Common myeloid progenitor, CD34-positive (primary cell): ENCODE measurements at places on chromosomes 13 and 19.
A peak's percentile ranks its signal among the peaks of the same experiment; 100 is the strongest.

GRCh38 chr13:48748681-48749080 is 95.0 kb downstream of the CYSLTR2 start:
- DNase-seq, result no peak
- no peaks in the 10 kb centered on the region for H3K4me1 ChIP-seq
- no peak overlapping the region for H3K27ac ChIP-seq

DNA sequence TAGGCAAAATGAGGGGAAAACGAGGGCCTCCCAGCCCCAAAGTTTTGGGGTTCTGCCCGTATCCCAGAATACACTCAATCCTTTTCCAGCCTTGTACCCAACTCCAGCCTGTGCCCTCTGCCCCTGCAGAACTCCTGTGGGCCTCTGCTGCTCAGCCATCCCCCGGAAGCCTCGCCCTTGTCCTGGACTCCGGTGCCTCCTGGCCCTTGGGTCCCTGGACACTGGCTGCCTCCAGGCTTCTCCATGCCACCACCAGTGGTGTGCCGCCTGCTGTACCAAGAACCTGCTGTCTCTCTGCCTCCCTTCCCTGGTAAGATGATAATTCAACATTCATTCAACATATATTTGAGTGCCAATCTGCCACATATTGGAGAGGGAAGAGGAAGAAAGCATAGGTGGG is 3.8 kb downstream of the DMRTC2 start:
- H3K4me1 ChIP-seq, result no peaks in the 10 kb centered on the region
- H3K27me3 ChIP-seq, result no peaks in the 10 kb centered on the region
- no peak overlapping the region for H3K27ac ChIP-seq

DNA sequence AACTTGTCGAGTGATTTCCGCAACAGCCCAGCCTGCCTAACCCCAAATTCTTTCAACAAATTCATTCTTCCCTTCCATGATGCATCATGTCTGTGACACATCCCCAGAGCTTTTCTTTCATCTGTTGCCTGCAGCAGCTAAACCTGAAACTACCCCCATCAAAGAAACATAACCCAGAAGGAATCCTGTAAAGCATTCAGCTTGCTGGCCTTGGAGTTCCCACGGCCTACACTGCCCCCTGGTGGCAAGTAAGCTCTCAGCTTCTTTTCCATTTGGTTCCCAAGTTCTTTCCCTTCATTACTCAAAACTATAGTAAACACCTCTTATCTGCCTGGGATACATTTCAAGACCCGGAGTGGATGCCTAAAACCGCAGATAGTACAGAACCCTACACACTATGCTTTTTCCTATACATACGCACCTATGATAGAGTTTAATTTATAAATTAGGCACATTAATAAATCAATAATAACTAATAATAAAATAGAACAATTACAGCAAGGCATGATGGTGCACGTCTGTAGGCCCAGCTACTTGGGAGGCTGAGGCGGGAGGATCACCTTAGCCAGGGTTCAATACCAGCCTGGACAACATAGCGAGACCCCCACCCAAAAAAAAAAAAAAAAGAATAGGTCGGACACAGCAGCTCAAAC is 7.4 kb downstream of the ETHE1 start:
- H3K36me3 ChIP-seq, result no peaks in the 10 kb centered on the region
- peaks cover 3% of the 10 kb centered on the region for H3K4me1 ChIP-seq

DNA sequence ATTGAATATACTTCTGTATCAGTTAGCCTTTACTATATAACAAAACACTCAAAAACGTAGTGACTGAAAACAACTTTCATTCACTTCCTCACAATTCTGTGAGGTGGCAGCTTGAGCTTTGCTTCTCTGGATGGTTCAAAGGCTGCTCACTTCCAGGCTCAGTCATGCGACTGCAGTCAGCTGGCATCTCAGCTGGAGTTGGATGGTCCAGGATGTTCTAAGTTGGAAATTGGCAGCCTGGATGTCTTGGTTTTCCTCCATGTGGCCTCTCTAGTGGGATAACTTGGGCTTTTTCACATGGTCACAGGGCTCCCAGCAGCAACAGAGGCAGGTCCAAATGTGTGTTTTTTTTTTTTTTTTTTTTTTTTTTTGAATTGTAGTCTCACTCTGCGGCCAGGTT is 204.4 kb downstream of the LACC1 start:
- no peak overlapping the region for H3K4me3 ChIP-seq
- no peaks in the 10 kb centered on the region for H3K36me3 ChIP-seq
- no peak overlapping the region for H3K27ac ChIP-seq
- H3K4me1 ChIP-seq, result no peaks in the 10 kb centered on the region
- no peaks in the 10 kb centered on the region for H3K27me3 ChIP-seq

GRCh38 chr19:2303211-2303798 is 4.6 kb downstream of the LINGO3 start:
- no peak overlapping the region for H3K27ac ChIP-seq
- no peak for DNase-seq
- peaks cover 28% of the 10 kb centered on the region for H3K27me3 ChIP-seq
- H3K4me3 ChIP-seq, result no peak overlapping the region
- H3K4me1 ChIP-seq, result peaks cover 23% of the 10 kb centered on the region
- H3K36me3 ChIP-seq, result no peaks in the 10 kb centered on the region

- H3K27me3 ChIP-seq, result no peaks in the 10 kb centered on the region
- H3K4me3 ChIP-seq, result no peak overlapping the region
- H3K4me1 ChIP-seq, result peaks cover 4% of the 10 kb centered on the region
Observed at GRCh38 chr19:1555487-1556389, 12.4 kb downstream of the MEX3D start.

GRCh38 chr13:70829748-70830147 is 721.5 kb upstream of the KLHL1 start:
- no peaks in the 10 kb centered on the region for H3K36me3 ChIP-seq
- H3K27ac ChIP-seq, result no peak overlapping the region
- no peaks in the 10 kb centered on the region for H3K4me1 ChIP-seq
- no peak overlapping the region for H3K4me3 ChIP-seq
- peak; percentile 27 for DNase-seq

DNA sequence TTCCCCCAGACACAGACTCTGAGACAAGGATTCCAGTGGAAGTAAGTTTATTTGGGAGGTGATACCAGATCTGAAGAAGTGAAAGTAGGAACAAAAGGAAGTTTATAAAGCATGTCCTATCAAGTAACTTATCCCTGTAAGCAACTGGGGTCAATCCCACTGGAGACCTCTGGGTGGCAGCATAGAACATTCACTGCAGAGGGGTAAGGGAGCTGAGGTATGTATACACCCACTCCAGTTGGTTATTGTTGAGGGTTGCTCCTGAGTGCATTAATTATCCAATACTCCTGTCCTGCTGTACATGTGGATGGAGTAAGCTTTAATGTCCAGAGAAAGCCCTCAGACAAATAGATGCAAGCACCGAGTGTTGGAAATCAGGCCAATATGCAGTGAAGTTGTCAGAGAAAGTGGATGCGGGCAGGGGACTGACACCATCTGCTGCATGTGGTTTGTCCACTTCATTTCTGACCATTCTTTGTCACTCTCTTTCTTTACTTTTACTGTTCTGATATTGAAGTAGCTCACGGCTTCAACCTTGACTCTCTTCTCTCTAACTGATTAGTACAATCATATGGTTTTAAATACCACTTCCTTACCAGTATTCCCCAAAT is 46.7 kb downstream of the NOTCH3 start:
- H3K4me3 ChIP-seq, result no peak overlapping the region
- H3K27ac ChIP-seq, result no peak overlapping the region
- H3K27me3 ChIP-seq, result no peaks in the 10 kb centered on the region
- H3K36me3 ChIP-seq, result no peaks in the 10 kb centered on the region
- DNase-seq, result peak; percentile 67
- H3K4me1 ChIP-seq, result no peaks in the 10 kb centered on the region

GRCh38 chr19:39752390-39752789 is 14.6 kb upstream of the CLC start:
- no peak overlapping the region for H3K27ac ChIP-seq
- peaks cover 13% of the 10 kb centered on the region for H3K27me3 ChIP-seq
- H3K4me1 ChIP-seq, result no peaks in the 10 kb centered on the region
- H3K36me3 ChIP-seq, result no peaks in the 10 kb centered on the region
- DNase-seq, result no peak

DNA sequence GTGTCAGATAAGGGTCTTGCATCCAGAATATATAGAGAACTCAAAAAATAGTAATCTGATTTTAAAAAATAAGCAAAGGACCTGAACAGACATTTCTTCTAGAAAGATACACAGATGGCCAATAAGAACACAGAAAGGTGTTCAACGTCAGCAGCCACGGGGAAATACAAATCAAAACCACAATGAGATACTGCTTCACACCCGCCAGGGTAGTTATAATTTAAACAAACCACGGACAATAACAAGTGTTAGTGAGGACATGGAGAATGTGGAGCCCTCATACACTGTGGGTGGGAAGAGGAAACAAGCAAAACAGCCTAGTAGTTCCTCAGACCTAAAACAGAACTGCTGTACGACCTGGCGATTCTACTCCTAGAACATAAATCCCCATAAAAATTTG is 26.7 kb upstream of the NAPA start:
- DNase-seq, result peak; percentile 70
- H3K27me3 ChIP-seq, result peaks cover 3% of the 10 kb centered on the region
- H3K27ac ChIP-seq, result no peak overlapping the region
- peaks cover 7% of the 10 kb centered on the region for H3K4me1 ChIP-seq

DNA sequence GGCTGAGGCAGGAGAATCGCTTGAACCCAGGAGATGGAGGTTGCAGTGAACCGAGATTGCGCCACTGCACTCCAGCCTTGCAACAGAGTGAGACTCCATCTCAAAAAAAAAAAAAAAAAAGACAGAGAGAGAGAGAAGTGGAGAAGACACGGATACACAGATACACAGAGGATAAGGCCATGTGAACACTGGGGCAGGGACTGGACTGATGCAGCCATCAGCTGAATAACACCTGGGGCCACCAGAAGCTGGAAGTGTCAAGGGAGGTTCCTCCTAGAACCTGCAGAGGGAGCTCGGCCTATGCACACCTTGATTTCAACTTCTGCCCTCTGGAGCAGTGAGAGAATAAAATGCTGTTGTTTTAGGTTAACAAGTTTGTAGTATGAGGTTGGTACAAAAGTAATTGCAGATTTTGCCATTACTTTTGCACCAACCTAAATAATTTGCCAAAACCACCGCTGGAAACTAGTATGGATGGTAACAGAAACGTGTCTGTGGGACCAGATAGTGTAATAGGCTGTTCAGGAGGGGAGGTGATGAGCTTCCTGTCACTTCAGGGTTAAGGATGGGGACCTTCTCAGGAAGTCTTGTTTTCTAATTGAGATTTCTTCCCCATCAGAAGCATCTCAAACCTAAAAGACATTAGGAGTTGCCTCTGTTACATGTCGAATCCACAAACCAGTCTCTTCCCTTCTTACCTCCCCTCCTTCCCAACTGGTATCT is 36.4 kb upstream of the IGSF23 start:
- H3K4me1 ChIP-seq, result no peaks in the 10 kb centered on the region
- no peaks in the 10 kb centered on the region for H3K27me3 ChIP-seq
- no peak overlapping the region for H3K27ac ChIP-seq
- peak; percentile 38 for DNase-seq
- no peaks in the 10 kb centered on the region for H3K36me3 ChIP-seq
- H3K4me3 ChIP-seq, result no peak overlapping the region

DNA sequence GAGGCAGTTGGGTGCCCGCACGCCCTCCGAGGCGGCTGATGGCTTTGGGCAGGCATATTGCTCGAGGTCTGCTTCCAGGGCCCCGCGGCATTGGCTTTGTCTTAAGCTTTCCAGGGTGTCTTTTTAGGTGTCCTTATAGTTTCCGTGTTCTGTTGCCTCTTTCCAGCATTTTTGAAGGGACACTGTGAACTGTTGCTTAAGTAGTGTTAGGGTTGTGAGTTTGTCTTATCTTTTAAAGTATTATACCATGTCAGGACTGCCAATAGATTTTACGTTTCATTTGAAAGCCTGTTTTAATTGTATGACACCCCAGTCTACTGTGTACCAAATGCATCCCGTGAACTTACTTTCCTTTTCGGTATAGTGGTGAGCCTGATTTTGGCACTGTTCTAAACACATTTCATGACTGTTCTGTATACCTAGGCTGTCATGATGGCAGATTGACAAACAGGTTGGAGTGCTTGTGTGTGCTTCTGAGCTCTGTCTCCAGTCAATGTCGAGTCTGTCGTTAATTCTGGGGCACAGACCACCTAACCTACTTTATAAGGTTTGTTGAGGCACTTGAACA is 656 bp downstream of the PCCA start:
- no peak overlapping the region for H3K27ac ChIP-seq
- H3K27me3 ChIP-seq, result no peaks in the 10 kb centered on the region
- peak; percentile 54 for DNase-seq

GRCh38 chr13:112931028-112931934 is 37.7 kb upstream of the MCF2L start:
- H3K27ac ChIP-seq, result no peak overlapping the region
- H3K27me3 ChIP-seq, result no peaks in the 10 kb centered on the region
- H3K4me1 ChIP-seq, result peaks cover 19% of the 10 kb centered on the region
- no peak overlapping the region for H3K4me3 ChIP-seq

GRCh38 chr13:53005626-53006025 is 23.0 kb upstream of the OLFM4 start:
- peaks cover 12% of the 10 kb centered on the region for H3K4me1 ChIP-seq
- H3K27ac ChIP-seq, result no peak overlapping the region
- no peaks in the 10 kb centered on the region for H3K36me3 ChIP-seq
- no peak for DNase-seq

DNA sequence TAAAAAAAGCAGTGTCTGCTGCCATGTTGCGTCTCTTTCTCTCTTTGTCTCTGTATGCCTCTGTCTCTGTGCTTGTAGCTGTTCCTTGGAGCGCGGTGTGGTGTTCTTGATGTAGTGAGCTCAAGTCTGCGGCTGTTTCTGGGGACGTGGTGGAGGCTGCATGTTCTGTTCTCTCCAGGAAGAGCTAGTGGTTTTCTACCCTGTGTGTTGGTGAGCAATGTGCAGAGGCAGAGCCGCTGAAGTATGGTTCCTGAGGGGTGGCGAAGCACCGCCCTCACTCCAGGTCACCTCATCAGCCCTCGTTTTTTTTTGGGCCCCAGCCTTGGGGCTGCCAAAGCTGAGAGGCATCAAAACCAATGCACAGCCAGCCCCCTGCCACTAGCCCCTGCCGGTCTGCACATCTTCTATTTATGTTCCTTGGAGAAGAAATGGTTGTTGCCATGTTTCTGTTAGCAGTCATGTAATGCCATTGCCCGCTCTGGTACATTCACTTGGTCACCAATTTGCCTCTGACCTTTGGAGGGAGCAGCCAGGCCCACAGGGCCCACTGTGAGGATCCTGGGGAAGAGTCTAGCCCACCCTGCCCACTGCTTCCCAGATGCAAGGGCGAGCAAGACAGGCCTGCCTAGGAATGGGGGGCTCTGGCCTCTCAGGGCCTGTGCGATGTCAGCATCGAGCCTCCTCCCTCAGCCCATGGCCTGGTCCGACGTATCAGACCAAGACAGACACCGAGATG is 7.2 kb downstream of the HNRNPL start:
- peaks cover 1% of the 10 kb centered on the region for H3K4me1 ChIP-seq
- H3K36me3 ChIP-seq, result peaks cover 98% of the 10 kb centered on the region
- no peak overlapping the region for H3K27ac ChIP-seq
- DNase-seq, result no peak
